IPS-NIHi11 (cell line): ENCODE measurements at places on chromosomes 3 and 15.

- no peak for DNase-seq
Observed at GRCh38 chr3:52440671-52441070, 4.2 kb downstream of the SEMA3G start.

- DNase-seq = no peak
Observed at GRCh38 chr15:45668386-45668785, 33.6 kb downstream of the SQOR start.

DNA sequence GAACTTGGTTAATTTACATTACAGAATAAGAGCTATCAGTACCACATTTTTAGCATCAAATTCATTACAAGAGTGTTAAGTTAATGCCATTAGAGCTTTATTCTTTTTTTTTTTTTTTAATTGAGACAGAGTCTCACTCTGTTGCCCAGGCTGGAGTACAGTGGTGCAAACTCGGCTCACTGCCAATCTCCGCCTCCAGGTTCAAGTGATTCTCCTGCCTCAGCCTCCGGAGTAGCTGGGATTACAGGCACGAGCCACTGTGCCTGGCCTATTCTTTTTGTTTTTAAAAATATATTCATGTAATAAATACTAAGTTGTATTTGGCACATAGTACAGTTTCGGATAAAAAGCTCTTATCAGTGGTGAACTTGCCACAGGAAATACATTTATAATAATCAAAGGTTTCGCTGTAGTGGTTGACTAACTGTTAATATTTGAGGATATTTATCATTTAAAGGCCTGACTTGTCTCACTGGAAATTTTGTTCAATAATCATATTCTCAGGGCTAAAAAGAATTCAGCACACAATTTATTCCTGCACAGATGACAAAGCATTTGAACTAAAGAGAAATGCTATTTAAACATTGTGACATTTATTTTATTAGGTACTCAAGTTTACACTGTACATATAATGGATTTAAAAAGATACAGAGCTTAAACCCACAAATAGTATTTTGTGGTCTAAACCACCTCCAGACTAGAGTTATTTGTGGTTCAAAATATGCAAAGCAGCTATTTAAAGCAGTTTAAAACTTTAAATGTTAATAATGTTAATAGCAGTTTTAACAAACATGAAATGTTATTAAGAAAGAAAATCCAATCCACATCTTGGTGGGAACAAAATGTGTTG is 6.1 kb upstream of the LEKR1 start:
- no peak for DNase-seq

DNA sequence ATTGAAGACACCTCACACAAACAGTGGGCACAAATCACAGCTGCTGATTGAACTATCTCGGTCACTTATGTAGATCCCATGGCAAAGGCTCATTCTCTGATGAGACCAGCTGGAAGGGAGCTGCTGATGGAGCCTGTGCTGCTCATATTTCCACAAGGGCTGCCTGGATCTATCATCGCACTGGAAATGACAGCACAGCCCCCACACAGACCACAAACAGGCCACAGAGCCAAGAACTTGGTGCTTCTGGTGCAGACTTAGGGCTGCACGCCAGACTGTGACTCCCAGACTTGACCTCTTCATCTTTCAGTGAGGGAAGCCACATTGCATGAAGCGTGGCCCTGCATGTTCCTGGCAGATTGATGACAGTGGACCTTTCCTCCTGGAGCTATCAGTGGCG is 197.6 kb downstream of the MINAR1 start:
- no peak for DNase-seq

DNA sequence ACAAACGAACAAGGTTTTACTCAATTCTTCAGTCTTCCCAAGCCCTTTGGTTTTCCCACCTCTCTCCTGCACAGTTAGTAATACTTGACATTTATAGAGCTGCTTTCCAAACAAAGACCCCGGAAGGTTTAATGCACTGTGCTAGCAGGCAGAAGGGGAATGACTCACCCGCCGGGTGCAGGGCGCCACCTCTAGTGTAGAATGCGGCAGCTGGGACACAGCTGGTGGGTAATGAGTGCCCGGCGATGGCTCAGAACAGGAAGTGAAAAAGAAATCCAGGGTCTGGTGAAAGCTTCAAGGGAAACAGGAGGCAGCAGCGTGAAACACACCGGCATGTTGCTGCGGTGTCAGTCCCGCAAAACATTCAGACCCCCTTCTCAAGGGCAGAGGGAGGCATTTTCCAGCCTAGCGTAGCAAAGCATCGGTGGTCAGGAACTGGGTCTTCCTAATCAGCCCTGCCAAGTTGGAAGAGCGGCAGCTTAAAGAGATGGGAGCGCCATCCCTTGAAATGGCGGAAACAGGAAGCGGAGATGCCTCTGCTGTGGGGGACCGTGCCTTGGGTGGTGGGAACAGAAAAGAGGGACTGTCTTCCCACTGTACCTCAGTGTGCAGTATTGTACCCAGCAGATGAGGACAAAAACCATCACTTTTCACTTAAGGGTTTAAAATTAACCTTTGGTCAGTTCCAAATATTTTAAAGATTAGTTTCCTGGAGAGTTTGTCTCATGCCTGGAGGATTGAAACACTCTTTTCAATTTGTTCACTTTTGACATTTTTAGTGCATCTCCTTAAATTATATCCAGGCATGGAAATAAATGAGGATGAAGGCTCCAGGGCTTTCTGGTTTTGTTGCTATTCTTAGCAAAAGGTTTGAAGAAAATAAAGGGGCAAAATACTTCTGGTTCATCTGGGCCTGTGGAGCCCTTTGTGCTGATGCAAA is 160.7 kb upstream of the MCTP2 start:
- no peak for DNase-seq

DNA sequence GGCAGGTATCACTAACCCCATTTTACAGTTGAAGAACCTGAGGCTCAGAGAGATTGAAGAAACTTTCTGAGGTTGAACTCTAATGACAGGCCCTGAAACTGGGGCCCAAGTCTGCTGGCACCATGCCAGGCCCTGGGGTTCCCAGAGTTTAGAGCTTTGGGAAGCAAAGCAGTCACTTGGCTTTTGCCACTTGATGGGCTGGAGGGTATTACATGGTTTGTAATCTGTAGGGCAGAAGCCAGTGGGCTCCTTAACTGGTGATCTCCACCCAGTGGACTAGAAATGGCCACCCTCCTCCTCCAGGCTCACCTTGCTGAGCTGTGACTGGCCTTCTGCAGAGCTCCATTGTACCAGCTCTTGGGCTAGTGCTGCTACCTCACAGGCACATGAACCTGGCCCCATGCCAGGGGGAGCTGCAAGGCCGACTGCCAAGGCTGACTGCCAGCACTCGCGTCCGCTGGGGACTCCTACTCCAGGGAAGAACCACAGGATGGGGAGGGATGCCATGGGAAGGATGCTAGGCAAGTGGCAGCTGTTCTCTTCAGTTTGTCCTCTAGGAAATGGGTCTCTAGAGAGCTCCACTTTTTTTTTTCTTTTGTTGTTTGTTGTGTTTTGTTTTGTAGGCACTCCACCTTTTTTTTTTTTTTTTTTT is 104.8 kb downstream of the ETFA start:
- peak; percentile 51 for DNase-seq

- DNase-seq = no peak
Observed at GRCh38 chr15:78681281-78682003, 40.4 kb upstream of the CHRNB4 start.
